ENCODE measurements at places on chromosomes 6 and 20.

DNA sequence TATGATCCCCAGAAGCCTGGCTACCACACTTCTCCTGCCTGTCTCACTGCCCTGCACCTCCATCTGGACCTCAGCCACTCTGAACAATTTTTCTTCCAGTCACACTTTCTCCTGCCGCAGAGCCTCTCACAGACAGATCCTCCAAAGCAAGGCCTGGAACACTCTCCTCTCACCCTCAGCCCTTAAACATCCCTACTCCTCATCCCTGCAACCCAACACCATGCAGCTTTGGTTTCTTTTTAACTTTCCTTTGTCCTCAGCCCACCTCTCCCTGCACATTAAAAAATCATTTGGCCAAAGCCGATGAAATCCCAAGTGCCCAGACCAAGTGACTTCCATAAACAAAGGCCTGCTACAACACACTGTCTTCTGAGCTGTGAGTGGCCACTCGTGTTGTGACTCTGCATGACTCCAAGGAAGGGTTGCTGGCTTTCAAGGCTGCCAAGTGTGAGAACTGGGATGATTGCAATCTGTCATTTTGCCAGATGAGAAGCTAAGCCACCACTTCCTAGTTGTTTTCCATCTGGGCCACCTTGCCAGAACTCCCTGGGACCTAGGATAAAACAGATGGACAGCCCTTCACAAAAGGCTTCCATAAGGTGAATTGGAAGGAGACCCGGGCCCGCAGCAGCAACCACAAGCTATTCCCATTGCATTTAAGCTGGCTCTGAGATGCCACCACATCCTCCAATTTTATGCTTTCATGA, 144.4 kb upstream of the SSTR4 start:
- DNase-seq: no peak

- no peak for DNase-seq
Observed at GRCh38 chr6:77774457-77774856, 121.6 kb downstream of the MEI4 start.

DNA sequence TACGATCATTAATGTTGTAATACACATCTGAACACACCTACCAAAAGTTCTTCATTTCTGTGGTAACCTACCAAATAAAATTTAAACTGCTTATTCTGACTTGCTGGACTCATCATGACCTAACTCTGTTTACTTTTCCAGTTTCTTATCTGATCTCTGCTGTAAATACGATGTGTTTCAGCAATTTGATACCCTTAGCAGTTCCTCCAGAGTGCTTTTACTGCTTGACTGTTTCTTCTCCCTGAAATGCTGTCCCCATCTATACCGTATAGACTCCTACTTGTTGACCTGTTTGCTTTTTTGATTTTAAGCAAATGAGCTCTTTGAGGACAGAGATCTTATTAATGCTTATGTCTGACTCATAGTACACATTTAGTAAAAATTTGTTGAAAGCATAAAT, 119.5 kb downstream of the SCAF8 start:
- no peak for DNase-seq

DNA sequence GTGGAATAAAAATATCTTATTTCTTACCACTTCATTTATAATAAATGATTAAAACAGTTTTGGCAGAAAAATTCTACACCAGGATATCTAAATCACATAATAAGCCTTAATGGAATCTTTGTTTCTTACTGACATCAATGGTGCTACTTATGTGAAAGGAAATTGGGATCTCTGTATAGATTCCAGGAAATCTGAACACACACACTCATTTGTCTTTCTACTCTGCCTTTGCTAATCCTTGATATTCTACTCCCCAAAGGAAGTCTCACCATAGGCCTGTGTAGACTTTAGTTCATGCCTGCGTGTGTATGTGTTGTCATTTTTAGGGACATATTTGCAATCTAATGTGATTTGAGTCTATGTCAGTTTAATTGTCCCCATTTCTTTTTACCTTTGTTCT, 7.9 kb downstream of the ADGRB3 start:
- DNase-seq: no peak

DNA sequence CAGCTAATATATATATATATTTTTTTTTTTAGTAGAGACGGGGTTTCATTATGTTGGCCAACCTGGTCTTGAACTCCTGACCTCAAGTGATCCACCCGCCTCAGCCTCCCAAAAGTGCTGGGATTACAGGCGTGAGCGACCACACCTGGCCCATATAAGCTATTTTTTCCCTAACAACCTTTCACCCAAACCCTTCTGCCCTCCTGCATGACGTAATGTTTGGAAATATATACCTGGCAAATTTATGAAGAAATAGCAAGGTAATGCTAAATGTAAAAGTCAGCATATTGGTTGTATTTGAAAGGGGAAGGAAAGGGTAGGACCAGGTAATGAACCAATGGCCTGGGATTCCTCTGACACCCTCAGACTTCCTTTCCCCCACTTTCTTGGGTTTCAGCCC, 325.5 kb upstream of the ARID1B start:
- no peak for DNase-seq

DNA sequence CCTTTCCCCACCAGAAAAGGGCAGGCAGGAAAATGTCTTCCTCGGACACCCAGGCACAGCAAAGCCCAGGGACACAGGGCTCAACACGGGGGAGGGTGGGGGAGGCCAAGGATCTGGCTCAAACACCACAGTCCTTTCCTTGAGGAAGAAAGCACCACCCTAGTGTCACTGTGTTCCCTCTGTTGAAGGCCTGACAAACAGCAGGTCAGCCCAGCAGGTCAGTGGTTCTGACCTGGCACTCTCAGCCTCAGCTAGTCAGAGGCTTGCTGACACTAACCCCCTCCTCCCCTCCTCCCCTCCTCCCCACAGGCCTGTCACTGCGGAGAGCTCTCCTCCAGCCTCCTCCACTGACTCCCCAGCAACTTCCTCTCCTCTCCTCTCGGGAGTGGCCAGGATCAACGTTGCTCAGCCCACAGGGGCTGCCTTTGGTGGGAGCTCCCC, 239.6 kb downstream of the LRFN2 start:
- no peak for DNase-seq

DNA sequence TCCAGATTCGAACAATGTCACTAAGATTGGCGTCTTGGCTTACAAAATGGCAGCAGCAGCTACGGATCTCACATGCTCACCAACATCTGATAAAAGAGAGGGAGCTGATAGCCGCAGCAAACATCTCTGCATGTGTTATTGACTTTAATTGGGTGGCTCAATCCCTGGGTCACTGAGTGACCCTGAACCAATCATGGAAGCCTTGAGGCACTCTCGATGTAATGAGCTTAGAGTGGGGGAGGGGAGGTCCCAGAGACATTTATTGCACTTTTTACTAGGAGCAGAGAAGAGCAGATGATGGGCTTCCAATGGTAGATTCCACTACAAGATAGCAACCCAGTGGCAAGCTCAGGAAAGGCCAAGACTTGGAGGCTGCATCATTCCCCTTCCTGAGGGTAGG, 238.7 kb downstream of the BMP7 start:
- DNase-seq: no peak

GRCh38 chr6:167091026-167091804, 31.7 kb upstream of the CCR6 start:
- DNase-seq: no peak

GRCh38 chr6:14209000-14209399, 91.4 kb downstream of the CD83 start:
- DNase-seq: no peak

GRCh38 chr20:23294671-23295070, 55.9 kb upstream of the NXT1 start:
- no peak for DNase-seq

GRCh38 chr6:111601886-111602285, 3.8 kb downstream of the TRAF3IP2 start:
- no peak for DNase-seq

DNA sequence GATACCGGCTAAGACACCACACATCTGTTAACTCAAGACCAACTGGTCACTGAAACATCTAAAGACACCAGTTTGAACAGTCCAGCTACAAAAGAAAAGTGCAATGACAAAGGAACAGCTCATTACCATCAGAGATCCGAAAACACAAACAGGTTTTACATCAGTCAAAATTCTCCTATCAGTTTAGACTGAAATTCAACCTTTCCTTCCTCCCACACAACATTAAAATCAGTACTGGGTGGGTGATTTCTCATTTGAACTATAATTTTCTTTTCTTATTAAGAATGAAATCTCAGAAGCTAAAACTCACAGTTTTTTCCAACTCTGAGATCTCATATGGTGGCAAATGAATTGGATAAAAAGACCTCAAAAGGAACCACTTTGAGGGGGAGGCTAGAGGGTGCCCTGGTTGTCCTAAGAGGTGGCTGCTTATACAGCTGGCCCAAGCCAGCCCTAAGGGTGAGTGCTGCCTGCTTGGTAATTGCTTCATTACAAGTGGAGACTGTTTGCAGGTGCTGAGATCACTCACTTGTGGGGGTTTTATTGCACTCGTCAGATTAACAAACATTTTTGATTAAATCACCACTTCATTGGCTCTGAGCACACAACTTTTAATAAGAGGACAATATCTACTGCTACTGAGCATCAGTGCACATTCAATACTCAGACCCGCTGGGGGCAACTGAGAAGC, 4.3 kb downstream of the CCDC167 start:
- DNase-seq: peak; percentile 47

DNA sequence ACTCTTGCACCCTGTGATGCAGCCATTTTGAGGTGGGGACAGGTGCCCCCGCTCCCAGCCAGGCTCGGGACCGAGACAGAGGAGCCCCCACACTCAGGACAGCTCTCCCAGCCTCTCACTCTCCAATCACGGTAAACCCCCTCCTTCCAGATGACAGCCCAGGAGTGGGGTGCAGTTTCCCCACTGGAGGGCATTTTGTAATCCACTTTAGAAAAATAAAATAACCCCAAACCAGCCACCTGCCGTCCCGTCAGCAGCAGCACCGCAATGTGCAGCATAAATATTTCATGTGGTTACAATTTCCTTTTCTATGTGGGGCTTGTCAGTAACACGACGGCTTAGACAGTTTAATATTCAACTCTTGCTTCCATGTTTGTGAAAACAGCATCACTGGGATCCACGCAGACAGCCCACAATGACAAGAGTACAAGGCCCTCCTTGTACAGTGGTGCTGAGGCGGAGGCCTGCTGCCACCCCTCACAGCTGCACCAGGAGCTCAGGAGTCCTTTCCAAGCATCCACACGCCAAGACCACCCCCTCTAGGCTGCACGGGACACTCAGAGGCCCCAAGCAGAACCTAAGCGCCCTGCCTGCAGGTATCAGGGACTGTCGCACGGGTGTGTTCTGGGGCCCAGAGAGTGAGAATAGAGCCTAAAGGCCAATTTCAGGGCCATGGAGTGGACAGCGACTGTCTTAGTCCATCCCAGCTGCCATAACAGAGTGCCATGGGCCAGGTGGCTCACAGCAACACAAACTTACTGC, 116.7 kb downstream of the JPH2 start:
- no peak for DNase-seq

DNA sequence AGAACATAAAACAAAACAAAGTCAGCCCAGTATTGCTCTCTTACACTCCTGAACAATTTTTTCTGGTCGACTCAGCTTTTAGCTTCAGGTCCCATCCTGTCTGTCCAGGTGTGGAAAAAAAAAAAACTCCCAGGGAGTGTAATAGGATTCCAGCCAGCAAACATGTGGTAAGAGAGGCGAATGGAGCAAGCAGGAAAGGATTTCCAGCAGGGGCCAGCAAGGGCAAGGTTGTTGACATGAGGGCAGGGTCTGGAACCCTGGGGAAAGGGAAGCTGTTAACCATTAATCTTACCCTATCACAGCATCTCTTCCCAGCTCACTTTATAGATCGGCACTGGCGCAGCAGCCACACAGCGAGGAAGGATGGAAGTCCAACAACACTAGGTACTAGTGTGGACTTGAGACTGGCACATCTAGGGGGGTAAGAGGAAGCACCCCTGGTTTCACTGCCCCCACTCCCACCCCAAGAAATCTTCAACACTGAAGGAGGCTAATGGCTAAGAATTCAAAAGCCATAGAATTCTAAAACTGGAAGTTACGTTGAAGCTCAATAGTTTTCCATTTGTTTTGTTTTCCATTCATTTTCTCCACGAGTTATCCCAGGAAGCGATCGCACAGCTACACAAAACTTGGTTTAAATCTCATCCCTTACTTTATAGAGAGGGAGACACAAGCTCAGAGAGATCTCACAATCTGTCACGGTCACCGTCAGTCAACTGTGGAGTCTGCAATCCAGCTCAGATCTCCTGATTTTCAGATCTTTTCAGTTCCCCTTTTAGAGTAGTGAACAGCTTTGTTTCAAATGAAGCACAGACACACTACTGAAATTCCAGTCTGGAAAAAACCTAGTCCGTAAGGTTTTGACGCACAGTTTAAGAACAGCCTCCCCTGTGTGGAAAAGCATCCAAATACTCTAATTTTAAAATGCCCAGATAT, 53.3 kb downstream of the SLC22A23 start:
- DNase-seq: no peak

DNA sequence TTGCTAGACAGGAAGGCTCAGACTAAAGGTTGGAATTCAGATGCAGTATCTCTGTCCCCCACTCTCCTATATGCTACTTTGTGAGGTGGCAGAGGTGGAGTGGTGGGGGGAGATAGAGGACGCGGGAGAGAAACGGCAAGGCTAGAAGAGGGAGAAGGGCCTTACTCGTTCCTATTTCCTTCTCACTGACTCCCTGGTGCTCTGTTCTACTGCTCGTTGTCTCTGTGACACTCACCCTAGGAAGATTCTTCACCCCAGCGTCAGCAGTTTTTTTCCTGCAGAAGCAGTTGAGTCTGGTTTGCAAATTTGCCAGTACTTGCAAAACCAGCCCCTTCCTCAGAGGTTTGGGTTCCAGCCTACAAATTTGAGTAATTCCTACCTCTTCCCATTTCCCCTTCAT, 801.1 kb upstream of the SLC35B3 start:
- no peak for DNase-seq

- no peak for DNase-seq
Observed at GRCh38 chr6:116568111-116568510, 3.2 kb upstream of the RWDD1 start.

- no peak for DNase-seq
Observed at GRCh38 chr6:150392452-150393220, 23.8 kb downstream of the IYD start.

DNA sequence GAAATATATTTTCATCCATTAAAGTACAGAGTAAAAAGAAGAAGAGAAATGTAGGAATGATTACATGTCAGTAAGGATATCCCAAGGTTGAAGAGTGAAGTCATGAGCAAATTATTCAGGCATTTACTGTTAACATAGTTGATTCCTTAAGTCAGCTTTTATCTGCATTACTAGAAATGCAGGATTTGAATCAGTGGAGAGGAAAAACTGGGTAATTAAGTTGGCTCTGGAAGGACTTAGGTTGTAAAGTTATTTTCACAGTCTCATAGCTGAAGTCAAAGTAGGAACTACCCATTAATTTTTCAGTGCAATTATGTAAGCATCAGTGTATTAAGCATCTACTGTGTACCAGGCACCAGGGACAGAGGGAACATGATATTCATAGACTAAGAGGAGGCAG, 7.8 kb downstream of the NAA20 start:
- DNase-seq: no peak
